ENCODE measurements at places on chromosomes 12 and 14.
A peak's percentile ranks its signal among the peaks of the same experiment; 100 is the strongest.

DNA sequence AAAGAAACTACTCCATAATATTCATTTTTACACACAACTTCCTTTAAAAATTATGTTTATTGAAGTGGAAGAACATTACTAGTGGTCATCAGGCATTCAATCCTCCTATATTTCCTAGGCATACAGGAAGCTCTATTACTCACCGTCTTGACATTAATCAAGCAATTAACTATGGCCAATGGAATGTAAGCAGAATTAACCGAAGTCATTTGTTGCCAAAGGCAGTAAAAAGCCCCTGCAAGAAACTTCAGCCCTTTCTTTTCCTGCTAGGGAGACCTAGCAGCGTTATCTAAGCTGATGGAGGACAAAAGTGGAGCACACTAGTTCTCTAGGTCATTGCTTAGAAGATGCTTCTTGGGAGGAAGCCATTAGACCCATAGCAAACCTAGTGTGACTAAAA is 399.6 kb downstream of the KCNH5 start:
- DNase-seq: no peak

GRCh38 chr12:54358191-54358944 is 5.9 kb downstream of the GPR84 start:
- no peak for DNase-seq

DNA sequence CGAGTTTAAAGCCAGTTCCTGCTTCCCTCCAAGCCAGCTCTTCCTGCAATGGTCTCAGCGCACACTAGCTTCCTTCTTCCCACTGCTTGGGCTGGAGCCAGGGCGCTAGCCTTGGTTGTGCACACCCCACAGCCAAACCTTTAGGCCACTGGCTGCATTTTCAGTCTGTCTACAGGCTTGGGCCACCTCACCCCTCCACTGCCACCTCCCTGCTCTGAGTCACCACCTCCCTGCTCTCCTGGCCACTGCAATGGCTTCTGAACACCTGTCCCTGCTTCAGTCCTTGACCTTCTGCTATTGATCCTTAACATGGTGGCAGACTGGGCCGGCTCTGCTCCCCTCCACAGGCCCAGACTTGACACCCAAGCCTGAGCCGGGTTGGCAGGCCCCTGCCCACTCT is 151.1 kb downstream of the RBM19 start:
- DNase-seq: no peak

DNA sequence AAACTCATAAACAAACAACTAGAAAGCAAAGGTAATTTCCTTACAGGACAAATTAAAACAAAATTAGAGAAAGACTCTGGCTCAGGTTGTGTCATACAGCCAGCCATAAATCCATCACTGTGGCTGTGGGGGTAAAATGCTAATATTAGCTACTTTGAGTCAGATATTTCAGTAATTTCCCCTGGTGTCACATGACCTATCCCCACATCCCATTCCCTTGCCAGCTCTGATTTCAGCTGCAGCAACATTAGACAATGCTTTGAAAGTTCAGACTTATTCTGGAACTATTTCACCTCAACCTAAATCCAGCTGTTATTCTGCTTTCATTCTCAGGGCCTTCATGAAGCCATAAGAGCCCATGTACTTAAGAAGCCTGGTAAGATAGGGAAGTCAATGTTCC is 55.3 kb downstream of the RPL10L start:
- no peak for DNase-seq

DNA sequence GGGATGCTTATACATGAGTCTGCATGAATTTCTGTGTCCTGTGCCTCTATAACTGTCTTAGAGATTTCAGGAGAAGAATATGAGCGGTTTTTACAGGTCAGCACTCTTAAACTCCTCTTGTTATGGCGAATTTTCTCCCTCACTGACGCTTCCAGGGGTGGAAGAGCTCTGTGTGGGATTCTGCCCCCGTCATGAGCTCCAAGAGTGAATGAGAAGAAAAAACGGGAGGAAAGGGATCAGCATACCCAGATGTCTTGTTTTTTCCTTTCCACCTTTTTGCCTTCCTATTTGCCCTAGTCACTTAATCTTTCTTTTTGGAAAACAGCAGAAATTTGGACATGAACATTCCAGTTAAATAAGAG is 651 bp downstream of the PFKM start:
- no peak for DNase-seq

DNA sequence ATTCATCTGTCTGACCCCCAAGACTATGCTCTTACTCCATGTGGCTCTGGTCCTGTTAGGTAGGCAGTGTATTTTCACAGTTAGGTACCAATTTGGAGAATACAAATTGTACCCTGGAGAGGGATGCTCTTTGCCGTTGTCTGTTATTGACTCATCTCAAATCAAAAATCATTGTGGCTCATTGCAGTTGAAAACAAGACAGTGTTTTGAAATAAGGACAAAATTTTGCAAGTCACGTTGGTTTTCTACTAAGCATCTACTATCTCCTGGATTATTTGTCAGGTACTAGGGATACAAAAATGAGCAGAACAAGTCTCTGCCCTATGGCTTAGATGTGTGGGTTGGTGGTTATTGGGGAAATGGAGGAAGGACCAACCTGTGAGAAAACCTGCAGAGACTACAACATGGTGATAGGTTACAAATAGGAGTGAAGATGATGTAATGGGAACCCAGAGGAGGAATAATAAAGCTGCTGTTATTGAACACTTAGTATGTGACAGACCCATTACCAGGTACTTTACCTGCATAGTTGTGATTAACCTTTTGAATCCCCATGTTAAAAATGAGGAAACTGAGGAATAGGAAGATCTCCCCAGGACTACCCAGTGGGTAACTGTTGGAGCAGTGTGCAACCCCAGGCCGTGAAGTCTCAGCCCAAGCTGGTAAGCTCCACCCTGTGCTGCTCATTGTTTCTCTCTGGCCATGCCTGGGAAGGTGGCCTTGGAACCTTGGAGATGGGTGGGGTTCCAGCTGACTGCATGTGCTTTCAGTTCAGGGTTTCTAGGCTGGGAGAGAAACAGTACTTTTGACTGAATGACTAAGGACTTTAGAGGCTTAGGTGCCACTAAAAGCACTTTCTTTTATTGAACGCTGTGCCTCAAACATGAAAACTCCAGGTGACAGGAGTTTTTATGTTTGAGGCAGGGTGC is 72.9 kb upstream of the SRSF5 start:
- DNase-seq: no peak

GRCh38 chr12:77697126-77697525 is 133.6 kb upstream of the NAV3 start:
- no peak for DNase-seq

- no peak for DNase-seq
Observed at GRCh38 chr14:21486640-21487087, 9.7 kb downstream of the TOX4 start.

DNA sequence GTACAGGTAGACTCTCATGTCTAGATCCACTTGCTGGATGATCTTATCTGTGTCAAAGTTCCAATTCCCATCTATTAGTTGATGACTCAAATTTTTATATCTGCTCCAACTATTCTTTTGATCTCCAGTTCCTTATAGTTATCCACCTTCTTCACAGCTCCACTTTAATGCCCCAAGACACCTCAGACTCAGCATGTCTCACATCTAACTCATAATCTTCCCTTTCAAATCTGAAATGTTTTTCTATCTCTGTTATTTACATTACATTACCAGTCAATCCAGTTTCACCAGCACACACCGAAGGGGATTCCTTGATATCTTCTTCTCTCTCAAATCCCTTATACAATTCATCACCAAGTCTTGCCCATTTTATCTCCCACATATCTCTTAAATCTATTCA is 3.7 kb upstream of the METAP2 start:
- no peak for DNase-seq

DNA sequence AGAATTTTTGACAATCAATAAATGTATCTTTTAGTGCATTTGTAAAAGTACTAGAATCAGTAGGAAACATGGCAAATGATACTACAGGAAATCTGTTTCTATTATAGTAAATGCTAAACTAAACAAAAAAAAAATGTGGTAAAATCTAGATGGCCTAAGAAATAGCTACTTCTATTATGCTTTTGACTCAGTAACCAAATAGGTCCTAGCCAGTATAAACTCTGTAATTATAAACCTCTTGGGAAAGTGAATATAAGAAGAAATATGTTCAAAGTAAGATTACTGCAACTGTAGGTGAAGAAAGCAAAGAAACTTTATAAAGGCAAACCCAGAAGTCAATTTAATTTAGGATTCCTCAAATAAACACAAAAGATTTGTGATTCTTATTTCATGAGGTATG is 581.2 kb downstream of the LRFN5 start:
- no peak for DNase-seq

DNA sequence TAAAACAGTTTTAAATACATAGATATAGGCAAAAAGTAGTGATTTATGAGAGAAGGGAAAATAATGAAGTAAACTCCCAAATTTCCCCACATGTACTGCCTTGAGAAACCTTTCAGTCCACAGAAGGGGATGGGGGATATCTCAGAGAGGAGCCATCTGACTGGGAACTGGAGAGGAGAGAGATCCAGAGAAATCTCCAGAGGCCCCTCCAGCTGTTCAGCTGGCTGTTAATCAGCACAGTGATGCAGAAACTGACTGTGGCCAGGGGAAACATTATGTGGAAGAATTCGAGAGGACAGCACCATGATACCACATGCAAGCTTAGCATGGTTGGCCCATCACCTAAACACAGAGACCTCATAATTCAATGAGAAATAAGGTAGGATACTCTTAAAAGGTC is 1165.9 kb upstream of the TMEM132C start:
- DNase-seq: no peak

GRCh38 chr12:126770188-126770587 is 1496.8 kb upstream of the TMEM132C start:
- DNase-seq: no peak

DNA sequence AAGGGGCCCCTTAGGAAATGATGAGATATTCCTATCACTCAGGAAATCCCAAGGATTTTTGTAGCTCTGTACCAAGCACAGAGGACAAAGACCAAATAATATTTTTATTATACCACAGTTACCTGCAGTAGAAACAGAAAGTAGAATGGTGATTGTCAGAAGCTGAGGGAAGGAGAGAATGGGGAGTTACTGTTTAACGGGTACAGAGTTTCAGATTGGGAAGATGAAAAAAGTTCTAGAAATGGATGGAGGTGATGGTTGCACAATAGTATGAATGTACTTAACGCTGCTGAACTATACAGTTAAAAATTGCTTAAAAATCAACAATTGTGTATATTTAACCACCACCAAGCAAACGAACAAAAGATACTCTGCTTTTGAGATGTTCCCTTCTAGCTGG is 24.1 kb downstream of the FLVCR2 start:
- no peak for DNase-seq

DNA sequence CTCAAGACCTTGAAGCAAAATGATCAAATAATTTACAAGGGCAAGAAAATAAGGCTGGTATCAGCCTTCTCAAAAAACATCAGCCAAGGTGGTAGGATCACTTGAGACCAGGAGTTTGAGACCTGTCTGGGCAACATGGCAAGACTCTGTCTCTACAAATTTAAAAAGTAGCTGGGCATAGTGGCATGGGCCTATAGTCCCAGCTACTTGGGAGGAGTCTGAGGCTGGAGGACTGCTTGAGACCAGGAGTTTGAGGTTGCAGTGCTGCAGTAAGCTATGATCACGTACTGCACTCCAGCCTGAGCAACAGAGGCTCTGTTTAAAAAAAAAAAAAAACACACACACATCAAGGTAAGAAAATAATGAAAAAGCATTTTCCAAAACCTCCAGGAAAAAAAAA is 22.1 kb downstream of the SEC23A start:
- no peak for DNase-seq

DNA sequence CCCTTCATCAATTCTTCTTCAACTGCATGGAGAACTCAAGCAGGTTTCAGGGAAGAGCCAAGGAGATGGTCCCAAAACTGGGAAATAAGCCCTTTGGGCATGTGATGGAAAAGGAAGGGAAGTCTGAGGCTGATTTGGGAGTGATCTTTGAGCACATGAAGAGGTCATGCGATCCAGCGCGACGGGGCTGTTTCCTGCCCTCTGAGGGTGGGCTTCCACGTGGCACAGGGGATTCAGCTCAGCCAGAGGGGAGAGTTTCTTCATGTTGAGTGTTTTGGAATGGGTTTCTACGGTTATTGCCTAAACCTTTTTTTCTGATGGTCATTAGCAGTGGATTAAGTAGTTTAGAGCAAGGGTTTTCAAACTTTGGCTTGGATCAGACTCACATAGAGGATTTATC is 30.2 kb downstream of the GPR68 start:
- DNase-seq: no peak

- no peak for DNase-seq
Observed at GRCh38 chr12:67877727-67878126, 111.5 kb upstream of the IFNG-AS1 start.

DNA sequence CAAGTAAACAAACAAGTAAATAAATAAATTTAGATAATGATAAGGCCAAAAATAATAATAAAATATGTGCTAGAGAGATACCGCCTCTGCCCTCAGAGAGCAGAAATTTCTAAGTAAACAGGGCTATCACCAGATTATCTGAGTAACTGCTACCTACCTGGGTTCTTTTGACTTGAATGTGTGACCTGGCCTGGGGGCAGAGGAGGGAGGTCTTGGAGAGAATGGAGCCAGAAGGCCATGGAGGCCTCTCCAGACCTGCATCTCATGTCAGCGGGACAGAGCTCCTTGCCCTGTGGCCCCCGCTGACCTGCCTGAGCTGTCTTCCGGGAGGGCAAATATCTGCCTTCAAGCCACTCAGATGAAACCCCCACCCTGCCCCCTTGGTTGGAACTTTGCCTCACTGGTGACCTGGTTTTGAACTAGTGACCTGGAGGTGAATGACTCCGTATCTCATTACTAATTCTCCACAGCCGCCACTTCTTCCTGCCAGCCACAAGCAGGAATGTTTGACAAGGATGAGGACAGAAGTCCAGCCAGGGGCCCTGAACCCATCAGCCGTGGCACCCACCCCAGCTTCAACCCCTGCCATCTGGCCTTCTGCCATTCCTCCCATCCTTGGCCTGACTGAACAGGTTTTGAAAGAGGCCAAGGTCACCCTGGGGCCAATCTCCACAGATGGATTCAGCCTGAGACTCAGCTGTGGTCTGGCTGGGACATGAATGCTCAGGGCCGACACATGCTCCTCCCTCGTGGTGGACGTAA is 86.8 kb upstream of the PARP11 start:
- no peak for DNase-seq

- DNase-seq: no peak
Observed at GRCh38 chr12:47979166-47979565, 15.8 kb downstream of the TMEM106C start.

GRCh38 chr12:76704693-76705092 is 59.2 kb upstream of the ZDHHC17 start:
- DNase-seq: no peak

GRCh38 chr12:49545815-49546214 is 7.0 kb downstream of the KCNH3 start:
- DNase-seq: no peak

GRCh38 chr14:50065583-50065982 is 50.8 kb downstream of the VCPKMT start:
- DNase-seq: peak; percentile 26
